GM12892 (cell line): ENCODE measurements at places on chromosomes 3 and 15.

DNA sequence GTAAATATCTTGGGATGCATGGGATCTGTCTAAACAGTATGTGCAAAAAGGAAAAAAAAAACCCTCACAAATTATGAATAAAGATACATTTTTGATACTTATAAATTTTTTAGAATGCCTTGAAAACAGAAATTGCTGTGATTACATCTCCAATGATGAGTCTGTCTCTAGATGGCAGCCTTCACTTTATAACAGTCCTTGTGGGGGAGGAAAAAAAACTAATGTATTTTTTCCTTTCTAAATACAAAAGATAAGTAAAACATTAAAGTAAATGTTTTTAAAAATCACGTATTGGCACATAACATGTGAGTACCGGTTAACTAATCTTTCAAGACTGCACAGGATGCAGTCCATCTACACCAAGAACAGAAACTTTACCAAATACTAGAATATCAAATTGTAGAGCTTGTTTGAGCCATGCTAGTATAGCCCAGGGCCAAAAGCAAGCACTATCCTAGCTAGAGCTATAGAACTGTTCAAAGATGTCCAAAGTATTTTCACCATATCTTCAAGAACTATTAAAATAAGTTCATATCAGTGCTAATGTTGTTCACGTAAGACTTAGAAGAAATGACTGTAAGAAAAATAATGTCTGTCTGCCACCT, 206.4 kb downstream of the STAG1 start:
- no peak for DNase-seq

DNA sequence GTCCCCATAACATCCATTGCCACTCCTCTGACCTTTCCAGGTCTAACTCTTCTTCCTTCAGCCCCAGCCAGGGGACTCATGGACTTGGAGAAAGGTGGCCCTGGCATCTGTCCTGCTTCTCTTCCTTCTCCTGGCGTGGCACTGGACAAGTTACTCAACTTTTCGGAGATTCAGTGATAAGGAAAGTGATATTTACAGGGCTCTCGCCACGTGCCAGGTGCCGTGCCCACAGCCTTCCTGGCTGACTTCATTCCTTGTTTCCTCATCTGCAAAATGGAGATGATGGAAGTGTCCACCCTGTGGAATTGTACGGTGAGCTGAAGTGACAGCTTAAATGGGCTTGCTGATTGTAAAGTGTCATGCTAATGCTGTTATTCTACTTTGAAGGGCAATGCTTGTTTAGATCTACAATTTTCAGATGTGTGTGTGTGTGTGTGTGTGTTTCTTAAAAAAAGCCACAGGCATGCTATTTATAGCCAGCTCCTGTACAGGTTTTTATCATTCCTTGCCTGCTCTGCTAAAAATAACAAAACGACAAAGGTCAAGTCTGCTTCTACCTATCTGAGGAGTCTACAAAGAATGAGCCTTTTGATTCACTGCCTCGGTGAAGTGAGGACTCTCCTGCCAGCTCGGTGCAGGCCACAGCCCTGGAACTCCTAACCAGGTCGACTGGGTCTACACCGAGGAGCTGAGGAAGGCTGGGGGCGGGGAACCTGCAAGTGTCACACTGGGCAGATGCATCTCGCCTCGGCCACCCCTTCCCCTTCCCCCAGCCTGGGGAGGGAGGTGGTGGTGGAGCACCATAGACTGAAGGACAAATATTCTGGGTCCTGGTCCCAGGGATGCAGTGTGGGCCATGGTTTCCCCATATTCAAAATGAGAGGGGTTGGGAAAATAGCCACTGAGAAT, 11.4 kb upstream of the ATP2B2 start:
- DNase-seq: no peak

- DNase-seq: no peak
These were observed 23.1 kb downstream of the SRPRB start for GRCh38 chr3:133828576-133829309.

DNA sequence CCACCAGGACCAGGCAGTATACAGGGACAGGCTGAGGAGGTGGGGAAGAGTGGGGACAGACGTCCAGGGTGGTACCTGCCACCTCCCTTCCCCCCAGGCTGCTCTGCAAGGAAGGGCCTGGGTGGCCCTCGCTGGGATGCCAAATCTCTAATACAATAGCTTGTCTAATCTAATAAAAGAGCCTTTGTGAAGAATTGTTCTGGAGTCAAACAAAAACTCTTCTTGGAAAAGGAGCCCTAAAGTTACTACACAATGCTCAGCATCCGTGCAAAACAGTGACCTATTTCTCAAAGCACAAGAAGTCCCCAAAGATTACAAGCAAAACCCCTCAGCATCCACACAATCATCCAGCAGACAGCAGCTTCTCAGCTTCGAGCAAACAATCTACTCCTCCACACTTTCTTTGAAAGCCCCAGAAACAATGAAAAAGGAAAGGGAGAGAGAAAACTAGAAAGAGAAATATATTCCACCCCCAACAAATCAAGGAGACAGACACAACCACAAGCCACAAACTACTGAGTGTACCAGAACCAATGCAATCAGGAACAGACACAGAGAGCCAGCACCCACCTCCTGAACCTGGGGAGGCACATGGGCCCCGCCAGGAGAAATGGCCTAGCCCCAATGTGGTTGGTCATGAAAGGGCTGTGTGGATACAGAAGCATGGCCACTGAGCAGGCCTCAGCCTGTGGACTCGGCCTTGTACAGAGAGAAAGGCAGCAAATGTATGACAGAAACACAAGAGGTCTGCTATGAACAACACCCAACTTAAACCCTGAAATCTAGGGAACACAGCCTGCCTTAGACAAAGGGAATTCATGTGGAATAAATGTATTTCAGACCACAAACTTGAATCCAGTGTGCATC, 177.1 kb upstream of the CHRNA7 start:
- DNase-seq: no peak

DNA sequence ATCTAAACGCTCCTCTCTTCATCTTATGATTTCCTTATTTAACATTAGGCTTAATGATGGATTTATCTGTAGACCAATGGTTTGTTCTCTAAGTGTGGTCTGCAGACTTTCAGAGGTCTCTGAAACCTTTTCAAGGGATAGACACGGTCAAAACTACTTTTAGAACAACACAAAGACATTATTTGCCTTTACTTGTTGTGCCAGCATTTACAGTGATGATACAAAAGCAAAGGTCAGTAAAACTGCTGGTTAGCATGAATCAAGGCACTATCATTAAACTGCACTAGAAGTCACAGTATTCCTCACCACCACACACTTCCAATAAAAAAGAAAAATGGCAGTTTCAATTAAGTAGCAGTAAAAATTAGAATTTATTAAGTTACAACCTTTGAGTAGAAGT, 24.4 kb upstream of the IGDCC4 start:
- no peak for DNase-seq

- DNase-seq: peak; percentile 63
These were observed 108.1 kb downstream of the KLF13 start for GRCh38 chr15:31434588-31435260.

- DNase-seq: no peak
These were observed 390.6 kb upstream of the CFAP20DC start for GRCh38 chr3:59440285-59441028.

- DNase-seq: no peak
These were observed 626.5 kb upstream of the TBL1XR1 start for GRCh38 chr3:177823701-177824189.

GRCh38 chr3:126051741-126052140, 32.2 kb downstream of the SLC41A3 start:
- no peak for DNase-seq

DNA sequence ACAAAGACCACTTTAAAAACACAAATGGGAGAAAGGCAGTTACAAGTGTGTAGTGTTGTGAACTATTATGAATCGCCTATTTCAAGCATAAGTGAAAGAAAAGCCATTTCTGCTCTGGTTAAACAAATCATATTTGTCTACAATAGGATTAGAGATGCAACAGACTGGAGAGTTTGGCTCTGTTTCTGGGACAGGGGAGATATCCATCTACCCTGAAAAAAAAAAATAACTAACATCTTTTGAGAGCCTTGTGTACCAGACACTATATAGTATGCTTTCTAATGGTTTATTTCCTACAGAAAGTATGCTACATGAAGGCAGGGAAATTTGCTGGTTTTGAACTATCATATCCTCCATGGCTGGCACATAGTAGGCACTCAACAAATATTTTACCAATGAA, 106.7 kb upstream of the FHIT start:
- DNase-seq: no peak

- DNase-seq: no peak
These were observed 921 bp downstream of the FBXL2 start for GRCh38 chr3:33278163-33278562.

DNA sequence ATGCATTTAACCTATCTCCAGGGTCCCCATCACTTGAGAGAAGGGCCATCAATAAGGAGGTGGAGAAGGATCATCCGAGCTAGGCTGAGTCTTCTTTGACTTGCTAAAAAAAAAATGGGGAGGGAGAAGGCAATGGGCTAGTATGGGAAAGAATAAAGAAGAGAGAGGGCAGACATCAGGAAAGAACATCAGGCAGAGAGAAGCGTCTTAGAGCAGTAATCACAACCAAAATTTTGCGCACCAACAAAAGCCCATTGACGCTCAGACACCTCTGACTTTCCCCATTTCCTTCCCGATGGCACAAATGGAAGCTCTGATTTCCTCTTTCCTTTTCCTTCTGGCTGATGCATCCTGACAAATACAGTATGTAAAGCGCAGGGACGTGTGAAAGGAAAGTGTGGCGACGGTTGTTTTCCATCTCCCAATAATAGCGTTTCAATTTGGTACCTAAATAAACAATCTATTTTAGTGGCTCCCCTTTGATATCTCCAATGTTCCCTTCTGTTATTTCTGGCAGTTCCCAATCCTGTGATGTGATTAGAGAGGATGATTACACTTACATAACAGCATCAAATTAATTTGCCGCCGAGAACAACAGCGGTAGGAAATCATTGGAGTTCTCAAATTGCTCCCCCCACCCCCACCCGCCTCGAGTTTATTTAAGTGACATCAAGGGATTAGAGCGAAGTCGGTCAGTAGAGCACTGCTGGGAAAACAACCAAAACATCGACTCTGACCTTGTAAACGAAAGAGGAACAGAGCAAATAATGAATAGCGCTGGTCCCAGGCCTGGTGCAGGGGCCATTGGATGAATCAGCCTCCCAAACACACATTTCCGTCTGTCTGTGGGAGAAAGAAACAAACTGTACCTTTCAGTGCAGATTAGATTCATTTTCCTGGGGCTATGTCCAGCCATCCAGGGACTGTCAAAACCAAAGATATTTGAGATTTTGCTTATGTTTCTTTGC, 273.3 kb upstream of the ICE2 start:
- DNase-seq: no peak

GRCh38 chr3:53254509-53255422, 1.1 kb downstream of the TKT start:
- DNase-seq: peak; percentile 73

GRCh38 chr3:122538956-122539490, 24.3 kb upstream of the KPNA1 start:
- no peak for DNase-seq

- DNase-seq: no peak
These were observed 22.3 kb upstream of the C2CD4B start for GRCh38 chr15:62187425-62187824.

DNA sequence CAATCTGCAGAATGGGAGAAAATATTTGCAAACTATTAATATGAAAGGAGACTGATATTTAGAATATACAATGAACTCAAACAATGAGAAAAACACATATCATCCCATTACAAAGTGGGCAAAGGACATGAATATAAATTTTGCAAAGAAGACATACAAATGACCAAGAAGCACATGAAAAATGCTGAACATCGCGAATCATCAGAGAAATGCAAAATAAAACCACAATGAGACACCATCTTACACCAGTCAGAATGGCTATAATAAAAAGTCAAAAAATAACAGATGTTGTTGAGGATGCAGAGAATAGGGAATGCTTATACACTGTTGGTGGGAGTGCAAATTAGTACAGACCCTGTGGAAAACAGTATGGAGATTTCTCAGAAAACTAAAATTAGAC, 83.6 kb downstream of the RAP2B start:
- no peak for DNase-seq

- DNase-seq: no peak
These were observed 9.6 kb downstream of the SLC6A6 start for GRCh38 chr3:14411988-14412387.

- no peak for DNase-seq
These were observed 329.4 kb upstream of the TBC1D5 start for GRCh38 chr3:18071833-18072232.

DNA sequence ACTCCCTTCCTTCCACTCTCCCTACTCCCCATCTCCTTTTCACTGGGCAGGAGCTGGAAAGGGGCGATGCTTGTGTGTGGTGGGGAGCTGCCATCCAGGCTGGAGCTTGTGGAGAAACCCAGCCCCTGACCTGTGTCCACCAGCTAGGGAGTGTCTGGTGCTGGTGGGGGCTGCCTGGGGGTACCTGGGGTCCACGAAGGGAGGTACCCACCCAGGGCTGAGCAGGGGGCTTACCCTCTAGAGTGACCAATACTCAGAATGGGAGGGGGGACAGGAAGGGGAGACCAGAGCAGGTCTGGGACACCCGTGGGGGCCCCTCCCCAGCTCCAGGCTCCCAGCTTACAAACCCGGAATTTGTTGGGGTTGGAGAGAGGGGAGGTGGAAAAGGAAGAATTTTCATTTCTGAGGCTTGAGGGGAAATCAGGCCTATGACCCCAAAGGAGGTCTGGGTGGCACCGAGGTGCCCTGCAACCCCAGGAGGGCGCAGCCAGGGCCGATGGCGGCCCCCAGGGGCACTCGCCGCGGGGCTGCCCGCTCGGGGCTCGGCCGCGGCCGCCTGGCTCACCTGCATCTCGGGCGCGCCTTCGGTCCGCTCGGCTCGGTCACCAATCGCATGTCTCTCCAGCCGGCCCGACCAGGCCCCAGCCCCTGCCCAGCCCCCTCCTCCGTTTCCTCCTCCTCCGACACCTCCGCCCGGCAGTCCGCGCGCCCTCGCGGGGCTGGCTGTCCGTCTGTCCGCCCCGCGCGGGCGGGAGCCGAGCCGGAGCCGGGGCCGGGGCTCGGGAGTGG, 773 bp downstream of the LINGO1 start:
- no peak for DNase-seq

- DNase-seq: no peak
These were observed 688 bp downstream of the XPC start for GRCh38 chr3:14177580-14178246.

DNA sequence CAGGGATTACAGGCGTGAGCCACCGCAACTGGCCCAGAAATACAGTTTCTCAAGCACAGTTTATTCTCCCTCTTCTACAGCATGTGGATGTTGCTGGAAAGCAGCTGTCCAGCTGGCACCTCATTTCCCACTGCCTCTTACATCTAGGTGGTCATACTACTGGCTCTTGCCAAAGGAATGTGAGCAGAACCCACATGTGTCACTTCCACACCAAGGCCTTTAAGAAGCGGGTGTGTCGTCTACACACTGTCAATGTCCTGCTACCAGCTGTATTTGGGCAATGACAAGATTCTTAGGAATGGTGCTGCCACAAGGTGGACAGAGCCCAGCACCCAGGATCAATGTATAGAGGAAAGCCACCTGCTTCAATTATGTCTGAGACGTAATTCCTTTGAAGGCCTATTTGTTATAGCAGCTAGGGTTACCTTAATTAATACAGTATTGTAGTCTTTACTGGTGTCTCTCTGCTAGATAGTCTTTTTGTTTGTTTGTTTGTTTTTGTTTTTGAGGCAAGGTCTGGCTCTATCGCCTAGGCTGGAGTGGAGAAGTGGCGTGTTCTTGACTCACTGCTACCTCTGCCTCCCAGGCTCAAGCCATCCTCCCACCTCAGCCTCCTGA, 15.1 kb upstream of the RAB7A start:
- no peak for DNase-seq

GRCh38 chr15:47570451-47570850, 146.9 kb upstream of the SEMA6D start:
- no peak for DNase-seq
